ENCODE measurements at places on chromosomes 3 and 15.

DNA sequence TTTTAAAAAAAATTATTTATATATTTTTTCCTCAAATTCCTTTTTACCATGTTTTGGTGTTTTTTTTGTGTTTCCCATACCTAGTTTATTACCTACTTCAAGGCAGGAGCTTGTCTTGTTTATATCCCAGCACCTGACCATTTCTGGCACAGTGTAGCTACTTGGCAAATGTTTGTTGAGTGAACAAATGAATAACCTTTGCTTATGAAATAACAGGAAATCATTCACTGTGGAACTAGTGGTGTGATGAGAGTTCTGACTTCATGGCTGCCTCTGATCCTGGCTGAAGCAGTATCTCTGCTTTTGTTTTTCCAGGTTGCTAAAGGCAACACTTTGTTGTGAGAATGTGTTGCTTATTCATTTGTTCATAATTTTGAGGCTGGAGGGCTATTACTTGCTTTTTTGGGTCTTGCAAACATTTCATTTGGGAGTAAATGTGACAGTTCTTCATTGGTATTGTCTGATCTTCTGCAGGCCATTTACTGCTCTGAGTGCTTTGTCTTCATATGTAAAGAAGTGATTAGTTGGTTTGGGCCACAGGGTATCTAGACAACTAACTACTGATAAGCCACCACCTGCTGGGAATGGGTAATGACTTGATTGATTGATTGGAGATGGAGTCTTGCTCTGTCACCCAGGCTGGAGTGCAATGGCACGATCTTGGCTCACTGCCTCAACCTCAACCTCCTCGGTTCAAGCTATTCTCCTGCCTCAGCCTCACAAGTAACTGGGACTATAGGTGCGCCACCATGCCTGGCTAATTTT lies 5.7 kb downstream of the RAD54L2 start:
- no peak for DNase-seq

DNA sequence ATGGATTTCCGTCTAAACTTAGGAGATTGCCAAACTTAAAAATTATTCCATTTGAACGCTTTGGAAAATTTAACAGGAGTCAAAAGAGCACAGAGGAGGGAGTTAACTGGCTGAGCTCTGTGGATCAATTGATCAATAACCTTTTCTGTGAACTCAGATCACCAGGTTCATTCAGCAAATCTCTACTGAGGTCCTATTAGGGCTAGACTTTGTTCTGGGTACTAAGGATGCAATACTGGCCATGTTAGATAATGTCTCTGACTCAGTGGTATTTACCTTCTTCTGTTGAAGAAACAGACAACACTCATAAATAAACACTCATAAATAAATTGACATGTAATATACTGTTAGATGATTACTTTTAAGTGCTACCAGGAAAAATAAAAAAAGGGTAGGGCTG lies 323.4 kb upstream of the SUCLG2 start:
- no peak for DNase-seq

GRCh38 chr3:73762855-73763254 lies 138.1 kb upstream of the PDZRN3 start:
- no peak for DNase-seq

- DNase-seq, result no peak
Measured at GRCh38 chr3:123085293-123085931, 18.6 kb downstream of the PDIA5 start.

DNA sequence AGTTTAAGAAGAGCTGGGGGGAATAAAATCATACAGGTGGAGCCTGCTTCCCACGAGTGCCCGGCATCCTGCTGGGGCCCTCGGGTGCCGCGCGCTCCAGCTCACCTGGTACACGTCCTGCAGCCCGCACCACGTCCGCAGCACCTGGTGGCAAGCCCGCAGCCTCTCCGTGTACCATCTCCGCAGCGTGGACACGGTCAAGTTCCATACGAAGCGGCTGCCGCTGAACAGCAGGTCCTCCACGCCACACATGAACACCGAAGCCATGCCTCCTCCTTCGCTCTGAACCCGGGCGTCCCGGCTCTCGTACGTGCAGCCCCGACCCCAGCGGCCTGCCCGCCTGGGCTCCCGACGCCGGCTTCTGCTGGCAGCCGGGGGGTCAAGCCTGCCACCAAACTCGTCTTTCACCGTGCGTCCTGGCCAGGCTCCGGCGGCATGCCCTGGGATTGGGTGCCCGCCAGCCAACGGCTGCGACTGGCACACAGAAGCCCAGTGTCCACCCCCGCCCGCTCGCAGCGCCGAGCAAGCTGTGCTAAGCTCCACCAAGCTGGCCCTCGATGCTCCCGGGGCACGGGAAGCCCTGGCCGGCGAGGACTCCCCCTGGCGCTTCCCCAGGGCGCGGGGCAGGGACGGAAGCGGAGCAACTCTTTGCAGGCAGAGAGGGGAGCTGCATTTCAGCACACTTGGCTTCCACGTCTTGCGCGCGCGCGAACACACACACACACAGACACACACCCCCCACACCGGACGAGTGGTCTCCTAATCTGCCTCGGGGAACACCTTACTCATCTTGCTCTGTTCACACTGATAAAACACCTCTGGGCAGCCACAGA lies at the start of gene FRMD4B:
Gene FRMD4B, minus strand, starts transcription at position 366 of the 833 bp plus-strand sequence. Its CDS starts 99 bp downstream, at position 267.
- DNase-seq, result peak; percentile 16

DNA sequence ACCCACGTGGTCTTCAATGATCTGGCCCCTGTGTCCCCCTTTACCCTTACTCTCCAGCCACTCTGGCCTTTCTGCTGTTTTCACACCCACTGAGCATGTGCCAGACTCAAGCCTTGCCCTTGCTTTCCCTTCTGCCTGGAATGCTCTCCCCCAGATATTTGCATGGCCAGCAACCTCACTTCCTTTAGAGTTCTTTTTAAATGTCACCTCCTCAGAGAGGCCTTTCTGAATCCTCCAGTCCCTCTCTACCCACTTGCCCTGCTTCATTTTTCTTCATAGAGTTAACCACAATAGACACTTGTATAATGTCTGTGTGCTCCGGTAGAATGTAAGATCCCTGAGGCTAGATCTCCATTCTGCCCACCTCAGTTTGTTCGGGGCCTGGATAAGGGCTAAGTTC lies 39.4 kb upstream of the TIPARP start:
- DNase-seq, result no peak

- DNase-seq, result no peak
Measured at GRCh38 chr3:131216801-131217200, 164.8 kb upstream of the NUDT16 start.

DNA sequence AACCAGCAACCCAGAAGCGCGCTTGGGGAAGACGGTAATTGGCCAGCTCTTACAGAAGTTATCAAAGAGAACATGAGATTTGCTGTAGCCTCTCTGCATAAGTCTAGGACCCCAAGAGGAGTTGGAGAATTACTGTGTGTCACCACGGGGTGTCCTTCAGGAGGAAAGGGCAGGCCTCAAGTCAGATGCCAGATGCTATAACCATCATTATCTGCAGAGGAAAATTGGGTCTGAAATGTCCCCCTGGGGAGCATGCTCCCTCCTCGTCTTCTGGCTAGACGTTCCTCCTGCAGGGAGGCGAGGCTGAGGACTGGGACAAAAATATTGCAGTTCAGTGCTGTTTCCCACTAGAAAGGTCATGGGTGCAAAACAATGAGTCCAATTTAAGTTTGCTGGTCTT lies 380.5 kb upstream of the CFAP20DC start:
- no peak for DNase-seq

DNA sequence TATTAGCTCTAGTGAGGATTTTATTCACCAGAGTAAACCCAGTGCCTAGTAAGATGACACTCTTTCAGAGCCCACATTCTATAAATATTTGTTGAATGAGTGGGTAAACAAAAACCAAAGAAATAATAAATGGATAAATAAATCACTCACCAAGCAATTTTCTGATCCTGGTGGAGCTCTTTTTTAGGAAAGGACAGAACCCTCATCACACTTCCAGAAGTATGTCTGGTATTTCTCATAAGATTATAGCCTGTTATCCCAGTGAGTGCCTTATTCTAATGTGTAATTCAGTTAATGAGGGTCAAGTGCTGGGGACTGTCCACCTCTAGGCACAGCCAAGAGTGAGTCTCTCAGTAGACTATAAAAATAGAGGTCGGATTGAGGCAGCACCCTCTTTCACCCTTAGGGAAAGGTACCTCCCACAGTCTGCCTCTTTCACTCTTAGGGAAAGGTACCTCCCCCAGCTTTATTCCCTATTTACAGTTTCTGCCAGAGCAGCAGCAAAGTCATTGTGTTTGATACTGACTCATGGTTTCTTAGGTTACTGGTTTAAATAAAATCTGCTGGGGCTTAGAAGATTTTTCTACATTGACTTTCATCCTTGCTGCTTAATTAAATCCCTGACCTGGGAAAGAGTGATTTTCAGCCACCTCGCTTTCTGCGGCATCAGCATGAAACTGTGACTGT lies 145.0 kb downstream of the STAC start:
- no peak for DNase-seq

DNA sequence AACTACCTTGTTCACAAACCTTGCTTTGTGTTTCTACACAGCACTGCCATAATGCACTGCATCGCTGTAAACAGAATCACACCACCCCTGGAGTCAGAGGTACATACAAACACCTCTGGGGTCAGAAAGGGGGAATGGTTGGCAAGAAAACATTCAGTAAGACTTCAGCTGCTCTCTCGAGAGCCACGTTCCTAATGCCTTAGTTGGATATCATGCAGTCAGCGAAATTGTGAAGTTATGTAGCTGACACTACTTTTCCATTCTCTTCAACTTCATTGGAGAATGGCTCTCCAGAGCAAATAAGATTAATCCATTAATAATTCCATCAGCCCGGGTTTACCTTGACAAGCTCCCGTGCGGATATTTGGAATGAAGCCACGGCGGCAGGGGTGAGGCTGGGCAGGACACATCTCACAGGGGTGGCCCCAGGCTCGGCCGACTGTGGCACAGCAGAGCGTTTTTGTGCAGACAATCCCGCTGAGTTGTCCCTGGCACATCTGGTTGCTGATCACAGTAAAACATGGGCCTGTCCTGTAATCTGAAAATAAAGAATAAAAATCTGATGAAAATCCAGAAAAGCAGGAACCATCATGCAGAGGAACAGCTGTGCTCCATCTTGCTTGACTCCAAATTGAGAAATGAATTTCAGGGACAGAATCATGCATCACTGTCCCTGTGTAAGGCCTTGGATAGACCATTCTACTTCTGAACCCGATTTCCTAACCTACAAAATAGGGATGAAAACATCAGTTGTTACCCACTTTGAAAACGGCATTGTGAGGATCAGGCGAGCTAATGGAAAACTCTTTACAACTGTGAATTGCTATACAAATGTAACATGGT lies 108.0 kb downstream of the FBN1 start:
- no peak for DNase-seq

DNA sequence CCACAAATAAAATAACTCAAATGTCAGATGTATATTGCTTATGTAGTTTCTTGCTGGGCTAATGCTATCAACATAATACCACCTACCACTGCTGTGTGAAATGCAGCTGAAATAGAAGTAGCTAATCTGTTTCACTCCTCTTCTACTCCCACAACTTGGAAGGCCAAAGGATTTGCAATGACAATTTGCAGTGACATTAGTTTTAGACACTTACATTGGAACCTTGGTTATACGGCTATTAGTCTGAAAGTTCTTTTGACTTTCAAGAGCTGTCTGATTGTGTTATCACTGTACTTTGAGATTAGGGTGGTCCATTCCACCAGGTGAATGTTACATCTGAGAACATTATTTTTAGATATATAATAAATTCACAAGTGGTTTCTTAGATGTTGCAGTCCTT lies 33.5 kb downstream of the COPS2 start:
- no peak for DNase-seq

DNA sequence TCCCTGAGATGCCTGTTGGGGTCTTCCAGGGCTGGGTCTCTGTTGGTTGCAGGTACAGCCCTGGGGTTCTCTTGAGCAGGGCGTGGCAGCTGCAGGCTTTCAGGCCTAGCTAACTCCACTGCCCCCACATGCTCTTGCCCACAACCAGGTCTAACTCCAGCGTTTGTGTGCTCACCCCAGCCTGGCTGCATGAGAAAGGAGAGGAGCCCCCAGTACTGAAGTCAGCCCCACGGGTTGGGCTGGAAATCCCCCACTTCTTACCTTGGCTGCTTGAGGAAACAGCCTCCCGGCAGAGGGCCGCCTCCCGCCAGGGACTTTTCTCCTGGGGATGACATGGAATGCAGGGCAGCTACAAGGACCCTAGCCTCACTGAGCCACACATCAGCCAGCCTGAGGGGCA lies 16.7 kb upstream of the DLL4 start:
- no peak for DNase-seq
